Right cardiac atrium (tissue), 5 donors: ENCODE measurements at places on chromosomes 6 and 20.

DNA sequence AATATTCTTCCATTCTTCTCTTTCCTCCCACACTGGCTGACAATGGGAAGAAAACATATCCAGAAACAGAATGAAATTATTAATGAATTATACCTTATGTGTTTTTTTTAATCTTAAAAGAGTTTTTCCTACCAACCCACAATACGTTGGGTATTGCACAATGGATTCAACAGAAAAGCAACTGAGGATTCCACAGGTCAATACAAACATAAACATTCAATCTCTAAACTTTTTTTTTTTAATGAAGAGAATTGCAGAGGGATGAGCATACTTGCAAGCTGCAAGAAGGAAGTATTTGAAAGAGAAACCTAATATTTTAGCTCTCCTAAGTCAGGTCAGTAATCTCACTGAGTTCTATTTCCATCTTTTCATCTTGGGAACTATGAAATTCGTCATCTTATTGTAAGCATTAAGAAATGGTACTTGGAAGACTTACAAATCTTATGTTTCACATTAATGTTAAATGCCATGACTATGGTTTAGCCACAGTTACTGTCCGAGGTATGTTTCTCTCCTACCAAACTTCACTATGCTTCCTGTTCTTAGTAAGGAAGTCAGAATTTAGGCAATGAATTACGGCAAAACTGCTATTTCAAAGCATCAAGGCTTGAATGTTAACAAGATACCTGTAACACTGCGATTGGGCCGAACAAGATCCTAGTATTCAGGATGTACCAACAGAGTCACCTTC, 100.8 kb downstream of the HIVEP2 start:
- no peak for DNase-seq

DNA sequence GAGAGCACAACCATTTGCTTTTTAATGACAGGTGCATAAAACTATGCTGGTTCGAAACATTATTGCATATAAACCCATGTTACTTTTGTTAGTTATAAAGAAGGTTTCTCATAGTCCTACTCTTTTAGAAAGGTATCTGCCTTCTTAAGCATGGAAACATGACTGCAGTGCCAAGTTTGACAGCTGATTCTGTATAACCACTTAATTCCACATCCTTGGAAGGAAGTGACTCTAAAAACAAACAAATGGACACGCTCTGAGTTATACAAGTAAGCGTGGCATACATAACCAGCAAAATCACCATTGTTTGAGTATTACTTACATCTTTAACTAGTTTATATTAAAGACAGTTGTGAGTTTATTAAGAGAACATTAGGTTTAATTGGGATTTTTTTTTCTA, 125.0 kb upstream of the HDGFL1 start:
- DNase-seq, result no peak

DNA sequence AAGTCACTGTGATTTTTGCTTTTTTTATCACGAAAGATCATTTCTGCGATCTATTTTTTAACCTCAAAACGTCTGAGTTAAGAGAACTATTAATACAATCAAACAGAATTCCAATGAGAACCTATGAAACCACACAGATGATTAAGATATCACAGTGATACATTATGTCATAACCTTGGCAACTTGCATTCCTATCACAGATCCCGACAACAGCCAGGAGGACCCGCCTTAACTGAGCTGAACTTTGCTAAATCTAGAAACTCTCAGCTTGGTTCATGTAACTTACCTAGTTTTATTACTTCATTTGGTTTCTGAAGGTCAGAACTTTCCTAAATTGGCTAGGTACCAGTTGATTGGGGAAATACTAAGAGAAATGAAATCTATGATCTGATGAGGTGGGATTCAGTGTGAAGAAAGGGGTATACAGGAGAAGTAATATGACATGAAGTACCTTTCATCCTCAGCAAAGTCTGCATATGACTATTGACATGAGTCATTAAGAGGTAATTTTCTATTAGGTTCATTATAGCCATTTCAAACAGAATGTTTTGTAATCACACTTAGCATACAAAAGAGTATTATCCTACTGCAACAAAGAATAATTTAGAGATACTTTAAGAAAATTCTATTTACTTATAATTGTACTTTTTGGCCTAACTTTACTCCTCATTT, 11.2 kb downstream of the LYRM4 start:
- DNase-seq, result no peak

- DNase-seq, result peak; percentile 88
Measured at GRCh38 chr20:23622839-23623343, 14.9 kb downstream of the CST3 start.

DNA sequence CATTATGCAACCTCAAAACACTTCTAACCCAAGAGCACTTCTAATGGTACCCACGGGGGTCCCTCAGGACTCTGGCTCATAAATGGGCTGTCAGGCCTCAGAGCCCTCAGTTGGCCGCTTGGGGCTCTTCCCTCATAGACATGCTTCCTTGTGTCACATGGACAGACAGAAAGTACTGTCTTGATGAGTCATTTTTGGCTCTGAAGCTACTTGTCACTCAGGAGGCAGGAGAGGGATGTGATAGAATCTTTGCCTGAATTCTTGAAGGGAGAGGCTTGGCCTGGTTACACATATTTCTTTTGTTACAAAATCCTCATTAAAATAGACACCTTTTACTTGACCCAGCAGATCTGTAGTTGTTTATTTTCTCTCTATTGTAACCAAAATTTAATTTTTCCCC, 15.1 kb upstream of the EDN1 start:
- no peak for DNase-seq
